ENCODE measurements at places on chromosomes 1 and 21. TPM values are rescaled to one million over a fixed set of nuclear protein-coding genes. Genes with fewer than 3 reads are reported as not detected.

ADAMTS4 gene
- 1.3 TPM for total RNA-seq

DFFB gene
- 4.8 TPM for total RNA-seq

TRPM2 gene
- total RNA-seq, result not detected

HEYL gene
- 4.0 TPM for total RNA-seq

F11R gene
- total RNA-seq, result 60.0 TPM

PEX19 gene
- total RNA-seq, result 74.6 TPM

NUDT4B gene
- 21.5 TPM for total RNA-seq

GRCh38 chr1:38025233-38025632 is 12.7 kb downstream of the UTP11 start:
- H3K27me3 ChIP-seq, result no peaks in the 10 kb centered on the region
- peaks cover 35% of the 10 kb centered on the region for H3K4me1 ChIP-seq
- peaks cover 6% of the 10 kb centered on the region for H3K36me3 ChIP-seq
- DNase-seq, result no peak

DNA sequence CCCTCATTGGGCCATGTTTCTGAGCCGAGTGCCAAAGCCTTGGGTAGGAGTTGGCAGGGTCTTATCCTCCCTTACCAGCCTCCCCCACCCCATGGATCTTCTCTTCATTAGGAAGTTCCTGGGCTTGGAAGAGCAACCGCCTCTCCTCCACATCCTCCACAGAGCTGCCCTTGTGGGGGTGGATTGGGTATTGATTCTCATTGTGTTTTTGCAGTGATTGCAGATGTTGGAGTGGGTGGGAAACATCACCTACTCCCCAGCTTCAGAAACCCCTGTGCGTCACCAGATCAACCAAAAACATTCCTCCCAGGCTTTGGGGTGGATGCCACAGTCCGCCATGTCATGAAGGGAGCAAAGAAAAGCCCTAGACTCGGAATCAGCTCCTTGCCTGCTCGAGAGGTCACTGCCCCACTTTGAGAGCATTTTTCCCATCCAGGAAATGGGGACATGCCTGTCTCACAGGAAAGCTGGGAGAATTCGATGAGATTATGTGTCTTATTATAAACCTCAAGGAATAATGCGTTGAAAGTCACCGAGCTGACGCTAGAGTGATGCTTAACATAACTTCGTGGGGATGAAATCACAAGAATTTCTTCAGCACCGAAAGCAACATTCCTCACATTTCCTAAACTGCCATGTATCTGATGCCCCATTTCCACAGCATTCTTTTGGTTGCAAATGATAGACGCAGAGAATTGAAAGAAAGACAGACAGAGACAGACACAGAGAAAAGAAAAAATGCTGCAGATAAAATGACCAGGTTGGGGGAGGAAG is 44.7 kb upstream of the ZBTB40 start:
- H3K4me1 ChIP-seq, result no peaks in the 10 kb centered on the region
- H3K4me3 ChIP-seq, result no peak overlapping the region
- no peak overlapping the region for H3K27ac ChIP-seq
- no peak for DNase-seq
- no peaks in the 10 kb centered on the region for H3K36me3 ChIP-seq
- H3K27me3 ChIP-seq, result peaks cover 3% of the 10 kb centered on the region

- no peak for DNase-seq
- H3K36me3 ChIP-seq, result no peaks in the 10 kb centered on the region
- H3K4me3 ChIP-seq, result no peak overlapping the region
- H3K4me1 ChIP-seq, result peaks cover 22% of the 10 kb centered on the region
Measured at GRCh38 chr1:161017756-161018630, 3.0 kb downstream of the F11R start.

DNA sequence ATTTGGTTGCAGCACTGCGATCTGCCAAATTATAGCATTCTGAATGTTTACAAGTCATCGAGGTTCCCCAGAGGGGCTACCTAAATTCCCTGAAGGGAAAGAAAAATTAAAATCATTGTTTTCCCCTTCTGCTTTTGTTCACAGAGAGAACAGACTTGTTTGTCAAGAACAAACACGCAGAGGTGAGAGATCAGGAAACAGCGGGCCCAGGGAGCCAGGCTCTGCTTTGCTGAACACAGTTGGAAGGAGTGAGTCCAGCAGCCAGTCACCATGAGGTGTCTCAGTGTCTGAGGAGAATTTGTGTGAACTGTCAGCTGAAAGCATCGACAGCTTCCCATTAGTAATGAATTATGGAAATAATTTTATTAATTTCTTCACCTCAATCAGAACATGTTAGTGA is 52.5 kb downstream of the RWDD3 start:
- no peaks in the 10 kb centered on the region for H3K36me3 ChIP-seq
- H3K4me1 ChIP-seq, result peaks cover 10% of the 10 kb centered on the region
- H3K27ac ChIP-seq, result no peak overlapping the region
- peak; percentile 23 for DNase-seq
- no peaks in the 10 kb centered on the region for H3K27me3 ChIP-seq
- H3K4me3 ChIP-seq, result no peak overlapping the region

DNA sequence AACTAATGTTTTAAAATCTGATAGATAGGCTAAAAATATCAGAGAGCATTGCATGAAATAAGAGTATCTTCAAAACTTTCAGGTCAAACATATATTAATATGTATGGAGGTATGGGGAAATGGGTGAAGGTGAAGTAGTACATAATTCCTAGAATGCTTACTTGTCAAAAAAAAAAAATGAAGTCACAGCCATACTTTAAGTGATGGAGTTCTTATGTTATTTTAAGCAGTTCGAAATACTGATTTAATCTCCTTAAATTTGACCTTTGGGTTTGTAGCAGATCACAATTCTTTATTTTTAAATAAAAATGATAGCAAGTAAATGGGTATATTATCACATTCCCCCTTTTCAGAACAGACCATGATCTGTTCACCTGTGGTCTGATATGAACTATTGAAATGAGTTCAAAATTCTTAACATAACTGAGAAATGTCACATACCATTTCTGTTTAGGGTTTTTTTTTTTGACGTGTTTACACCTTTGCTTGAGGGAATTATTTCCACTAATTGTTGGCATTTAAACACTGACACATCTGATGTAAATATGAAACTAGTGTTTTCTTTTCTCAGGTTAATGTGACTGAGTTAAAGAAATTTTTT is 220.2 kb downstream of the GREM2 start:
- no peak for DNase-seq
- no peak overlapping the region for H3K4me3 ChIP-seq
- no peaks in the 10 kb centered on the region for H3K36me3 ChIP-seq
- no peaks in the 10 kb centered on the region for H3K4me1 ChIP-seq
- no peaks in the 10 kb centered on the region for H3K27me3 ChIP-seq

DNA sequence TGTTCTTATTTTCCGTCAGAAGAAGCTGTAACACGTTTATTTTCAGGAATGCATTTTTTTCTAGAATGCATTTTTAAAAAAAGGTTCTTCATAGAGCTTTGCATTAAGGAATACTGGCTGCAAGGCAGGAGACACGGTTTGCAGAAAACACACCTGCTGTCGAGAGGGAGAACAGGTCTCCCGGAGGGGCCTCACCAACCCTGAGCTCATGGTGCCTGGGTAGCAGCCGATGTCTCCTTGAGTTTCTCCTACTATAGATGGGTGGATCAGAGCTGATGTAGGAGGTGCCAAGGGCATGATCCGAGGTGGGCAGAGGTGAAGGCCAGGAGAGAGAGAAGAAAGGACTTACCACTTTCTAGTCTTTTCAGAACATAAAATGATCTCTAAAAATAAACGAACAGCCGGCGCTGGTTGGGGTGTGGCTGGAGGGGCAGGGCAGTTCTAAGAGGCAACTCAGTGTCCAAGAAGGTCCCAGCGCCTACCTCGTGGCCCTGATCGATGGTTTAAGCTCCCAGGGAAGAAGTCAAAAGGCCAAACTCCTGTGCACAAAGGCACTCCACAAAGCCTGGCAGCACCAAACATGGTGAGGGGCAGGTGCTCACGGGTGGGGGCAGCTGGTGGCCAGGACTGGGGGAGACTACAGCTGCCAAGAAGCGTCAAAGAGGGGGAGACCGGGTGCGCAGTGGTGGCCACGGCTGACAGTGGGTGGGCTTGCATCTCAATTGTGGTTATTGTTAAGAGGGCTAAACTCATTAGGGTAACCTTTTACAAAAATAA is 12.2 kb downstream of the MORN1 start:
- no peak overlapping the region for H3K27ac ChIP-seq
- no peaks in the 10 kb centered on the region for H3K27me3 ChIP-seq
- no peak overlapping the region for H3K4me3 ChIP-seq
- no peak for DNase-seq
- H3K36me3 ChIP-seq, result no peaks in the 10 kb centered on the region
- H3K4me1 ChIP-seq, result no peaks in the 10 kb centered on the region

DNA sequence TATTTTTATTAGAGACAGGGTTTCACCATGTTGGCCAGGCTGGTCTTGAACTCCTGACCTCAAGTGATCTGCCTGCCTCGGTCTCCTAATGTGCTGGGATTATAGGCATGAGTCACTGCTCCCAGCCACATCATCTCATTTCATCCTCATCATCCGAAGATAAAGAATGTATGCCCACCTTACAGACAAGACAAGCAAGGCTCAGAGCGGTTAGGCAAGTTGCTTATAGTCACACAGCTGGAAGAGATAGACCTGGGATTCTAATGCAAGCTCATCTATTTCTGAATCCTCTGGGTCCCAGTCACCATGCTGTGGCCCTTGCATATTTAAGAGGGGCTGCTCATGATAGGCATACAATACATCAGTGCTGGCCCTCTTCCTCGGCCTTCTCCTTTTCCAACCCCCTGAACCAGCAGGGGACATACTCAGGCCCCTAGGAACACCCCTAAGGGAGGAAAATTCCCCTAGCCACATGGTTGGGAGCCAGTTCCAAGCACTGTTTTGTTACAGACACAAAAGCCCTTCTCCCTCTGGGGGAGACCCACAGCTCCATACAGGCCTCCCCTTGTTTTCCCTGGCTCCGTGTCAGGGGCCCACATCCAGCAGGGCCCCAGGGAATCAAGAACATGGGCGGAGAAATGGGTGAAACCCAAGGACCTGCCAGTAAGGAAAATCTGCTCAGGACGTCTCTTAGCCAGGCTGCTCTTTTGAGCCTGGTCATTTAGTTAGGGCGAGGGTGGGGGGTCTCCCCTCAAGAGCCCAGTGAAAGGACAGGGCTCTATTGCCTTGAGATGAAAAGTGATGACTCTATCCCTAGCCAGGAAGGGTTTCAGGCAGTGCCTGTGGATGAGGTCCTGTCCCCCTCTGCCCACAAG is 6.9 kb downstream of the CSRP1 start:
- peak; percentile 34 for DNase-seq
- H3K27me3 ChIP-seq, result no peaks in the 10 kb centered on the region
- no peak overlapping the region for H3K27ac ChIP-seq
- no peaks in the 10 kb centered on the region for H3K36me3 ChIP-seq

Data from neural progenitor cell (in vitro differentiated cells).